ENCODE measurements at places on chromosomes 2 and 18. TPM values are rescaled to one million over a fixed set of nuclear protein-coding genes. Genes with fewer than 3 reads are reported as not detected.

- DNase-seq = no peak
- H3K36me3 ChIP-seq = peaks cover 67% of the 10 kb centered on the region
- peaks cover 20% of the 10 kb centered on the region for H3K4me1 ChIP-seq
- H3K27me3 ChIP-seq = no peaks in the 10 kb centered on the region
These were observed 50.5 kb downstream of the SEPTIN10 start for GRCh38 chr2:109563288-109563687.

- peaks cover 5% of the 10 kb centered on the region for H3K4me1 ChIP-seq
- H3K27ac ChIP-seq = peak within 1 kb of the TSS; percentile 71
- peak within 1 kb of the TSS; percentile 70 for H3K4me3 ChIP-seq
- no peaks in the 10 kb centered on the region for H3K27me3 ChIP-seq
These were observed at the start of gene ANXA4 for GRCh38 chr2:69741575-69742321. TSS of gene ANXA4 (plus strand) at chr2:69742134. CDS start at chr2:69781566, 39,432 bp downstream.

UGT1A5 gene
- not detected for total RNA-seq

CYP1B1 gene
- total RNA-seq = 9.8 TPM
